ENCODE measurements at places on chromosomes 5 and 9.

- no peak for DNase-seq
These were observed 26.2 kb upstream of the RAB14 start for GRCh38 chr9:121227862-121228261.

DNA sequence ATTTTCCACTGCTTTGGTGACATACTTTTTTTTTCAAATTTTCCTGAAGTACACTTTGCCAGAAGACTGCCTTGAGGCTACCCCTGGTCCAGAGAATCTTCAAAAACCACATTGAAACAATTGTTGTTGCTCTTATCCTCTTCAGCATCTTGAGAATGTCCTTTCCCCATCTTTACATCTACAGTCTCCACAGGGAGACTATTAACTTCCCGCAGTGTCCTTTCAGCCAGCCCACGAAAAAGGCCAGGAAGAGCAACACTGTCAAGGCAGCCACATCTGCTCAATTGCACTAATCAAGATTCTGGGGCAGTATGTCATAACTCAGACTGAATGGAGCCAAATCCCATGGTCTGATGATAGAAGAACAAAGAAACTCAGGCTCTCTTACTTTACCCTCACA is 148.3 kb downstream of the ENC1 start:
- no peak for DNase-seq

DNA sequence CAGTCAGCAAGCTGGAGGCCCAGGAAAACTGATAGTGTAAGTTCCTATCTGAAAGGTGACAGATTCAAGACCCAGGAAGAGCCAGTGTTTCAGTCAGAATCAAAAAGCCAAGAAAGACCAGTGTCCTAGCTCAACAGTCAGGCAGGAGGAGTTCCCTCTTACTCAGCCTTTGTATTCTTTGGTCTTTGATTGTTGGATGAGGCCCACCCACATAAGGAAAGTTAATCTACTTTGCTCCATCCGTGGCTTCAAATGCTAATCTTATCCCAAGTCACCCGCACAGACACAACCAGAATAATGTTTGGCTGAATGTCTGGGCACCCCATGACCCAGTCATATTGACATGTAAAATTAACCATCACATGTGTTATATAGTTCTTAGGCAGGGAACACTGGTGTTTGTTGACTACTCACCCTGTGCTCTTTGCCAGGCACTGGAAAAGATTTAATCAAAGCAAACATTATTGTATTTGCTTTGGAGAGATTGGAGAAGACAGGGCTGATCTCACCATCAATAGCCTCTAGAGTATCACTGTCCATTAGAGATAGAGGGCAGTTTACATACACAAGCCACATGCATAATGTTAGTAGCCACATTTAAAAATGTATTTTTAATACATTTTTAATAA is 96.3 kb upstream of the KCNN2 start:
- DNase-seq: peak; percentile 18

- DNase-seq: no peak
These were observed 163.7 kb upstream of the ELL2 start for GRCh38 chr5:96125231-96125891.

- DNase-seq: no peak
These were observed 419.9 kb downstream of the NTRK2 start for GRCh38 chr9:85089188-85089969.

GRCh38 chr5:150758203-150758530 is 650 bp downstream of the DCTN4 start:
- DNase-seq: no peak

DNA sequence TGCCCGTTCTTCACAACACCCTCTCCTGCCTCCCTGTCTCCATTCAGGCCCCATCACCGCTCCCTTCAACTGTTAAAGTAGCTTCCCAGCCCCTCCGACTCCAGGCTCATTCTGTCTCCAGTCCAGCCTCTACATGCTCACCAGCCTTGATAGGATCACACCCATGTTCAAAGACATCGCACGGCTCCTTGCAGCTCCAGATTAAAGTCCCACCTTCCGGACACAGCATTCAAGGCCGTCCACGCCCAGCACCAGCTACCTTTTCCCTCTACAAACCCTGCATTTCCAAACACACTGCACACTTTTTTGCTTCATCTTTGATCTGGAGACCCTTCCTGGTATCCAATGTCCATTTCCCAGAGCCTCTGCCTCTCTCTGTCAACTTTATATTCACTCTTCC is 6.4 kb downstream of the GABBR2 start:
- DNase-seq: no peak

GRCh38 chr9:14029806-14030374 is 284.1 kb downstream of the NFIB start:
- DNase-seq: no peak
